AG10803 (cell line): ENCODE measurements at places on chromosomes 7 and 10.

GRCh38 chr10:62085404-62085803 lies 183.2 kb downstream of the RTKN2 start:
- DNase-seq, result no peak

DNA sequence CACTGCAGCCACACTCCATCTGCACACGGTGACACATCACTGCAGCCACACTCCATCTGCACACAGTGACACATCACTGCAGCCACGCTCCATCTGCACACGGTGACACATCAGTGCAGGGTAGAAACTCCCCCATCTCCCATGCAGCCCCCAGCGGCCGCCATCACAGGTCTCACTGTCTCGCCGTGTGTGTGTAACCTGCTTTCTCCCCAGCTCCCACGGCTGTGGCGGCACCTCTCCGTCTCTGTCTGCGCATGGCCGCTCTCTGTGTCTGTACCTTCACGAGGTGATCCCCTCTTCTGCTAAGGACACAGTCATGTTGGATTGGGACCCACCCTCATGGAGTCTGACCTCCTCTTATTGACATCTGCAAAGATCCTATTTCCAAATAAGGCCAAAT lies 527.4 kb downstream of the PTPRN2 start:
- no peak for DNase-seq

GRCh38 chr10:3876350-3876962 lies 91.4 kb upstream of the KLF6 start:
- DNase-seq, result no peak

DNA sequence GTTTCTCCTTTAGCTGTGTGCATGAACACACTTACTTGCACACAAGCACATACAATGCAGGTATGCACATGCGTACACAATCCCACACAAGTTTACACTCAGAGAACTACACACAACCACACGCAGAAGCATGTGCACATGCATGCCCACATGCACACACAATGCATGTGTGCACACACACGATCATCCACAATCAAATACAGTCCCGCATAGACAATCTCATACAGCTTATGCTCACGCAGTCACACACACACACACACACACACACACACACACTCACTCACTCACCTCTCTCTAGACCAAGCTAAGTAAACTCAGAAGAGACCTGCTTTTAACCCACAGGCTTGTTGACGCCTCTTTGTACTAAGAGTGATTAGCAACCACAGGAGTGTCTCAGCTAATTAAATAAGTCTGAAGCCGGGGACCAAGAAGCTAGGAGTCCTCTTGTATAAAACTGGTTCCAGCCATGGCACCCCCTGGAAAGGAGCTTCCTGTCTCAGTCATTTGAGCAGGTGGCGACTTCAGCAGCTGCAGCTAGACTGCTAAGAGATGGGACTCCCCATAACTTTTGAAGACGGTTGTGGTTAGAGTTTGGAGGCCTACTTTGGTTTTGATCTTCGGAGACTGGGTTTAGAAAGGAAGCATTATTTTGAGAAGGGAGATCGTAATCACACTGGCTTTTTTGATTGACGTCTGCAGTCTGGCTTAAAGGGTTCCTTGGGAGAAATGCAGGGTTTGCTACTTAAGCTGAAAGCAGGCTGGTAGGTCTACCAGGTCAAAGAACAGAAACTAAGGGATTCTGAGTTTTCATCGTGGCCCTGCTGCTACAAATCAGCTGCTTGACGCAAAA lies 82.3 kb upstream of the ADRB1 start:
- no peak for DNase-seq

GRCh38 chr10:96700374-96701099 lies 19.8 kb downstream of the PIK3AP1 start:
- no peak for DNase-seq

DNA sequence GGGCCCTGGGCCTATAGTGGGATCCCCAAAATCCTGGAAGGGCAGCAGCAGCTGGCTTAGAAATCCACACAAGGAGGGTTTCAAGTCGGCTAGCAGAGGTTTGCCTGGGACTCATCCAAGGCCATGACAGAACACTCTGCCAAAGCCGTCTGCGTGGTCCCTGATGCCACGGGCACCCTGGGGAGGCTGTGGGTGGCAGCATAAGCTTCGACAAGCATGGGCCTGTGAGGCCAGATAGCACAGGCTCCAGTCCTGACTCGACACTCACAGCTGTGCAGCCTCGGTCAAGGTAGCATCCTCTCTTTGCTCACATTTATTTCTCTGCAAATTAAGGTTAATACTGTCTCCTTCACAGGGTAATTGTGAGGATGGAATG lies 138.3 kb downstream of the JCAD start:
- no peak for DNase-seq

GRCh38 chr10:131925011-131925649 lies 24.3 kb downstream of the PPP2R2D start:
- DNase-seq, result no peak

DNA sequence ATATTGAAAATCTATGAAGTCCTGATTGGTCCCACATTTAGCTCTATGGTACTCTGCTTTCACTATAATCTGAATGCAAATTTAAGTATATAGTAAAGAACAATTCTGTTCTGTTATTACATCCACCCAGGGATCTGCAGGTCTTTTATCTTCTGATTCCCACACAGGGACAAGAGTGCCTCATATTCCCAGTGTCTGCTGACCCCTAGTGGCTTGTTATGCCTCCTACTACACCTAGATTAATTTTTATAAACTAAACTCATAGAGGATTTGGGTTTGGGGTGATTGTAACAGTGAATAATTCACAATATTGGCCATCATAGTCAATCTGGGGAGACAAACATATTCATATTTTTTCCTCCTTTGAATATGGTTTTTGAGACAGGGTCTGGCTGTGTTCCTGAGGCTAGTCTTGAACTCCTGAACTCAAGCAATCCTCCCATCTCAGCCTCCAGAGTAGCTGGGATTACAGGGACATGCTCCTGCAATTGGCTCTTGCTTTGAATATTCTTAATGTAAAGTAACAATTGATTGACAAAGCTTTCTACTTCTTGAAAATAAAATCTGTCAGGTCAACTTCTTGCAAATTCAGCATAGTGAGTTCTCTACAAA lies 282.1 kb downstream of the KCND2 start:
- DNase-seq, result peak; percentile 36

DNA sequence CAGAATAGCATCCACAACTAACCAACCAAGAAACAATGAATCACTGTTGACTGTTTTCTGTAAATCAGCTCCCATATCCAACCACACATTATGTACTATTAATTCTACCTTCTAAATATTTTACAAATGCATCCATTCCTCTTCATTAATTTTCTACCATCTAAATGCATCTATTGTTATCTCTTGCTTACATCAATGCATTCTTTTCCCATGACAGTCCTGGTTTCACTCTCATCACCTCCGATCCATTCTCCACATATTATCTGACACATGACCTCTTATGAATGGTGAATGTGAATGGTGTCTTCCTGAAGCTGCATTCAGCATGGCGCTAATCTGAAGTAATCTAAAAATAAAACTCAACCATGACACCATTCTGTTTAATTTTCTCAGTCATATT lies 153.8 kb upstream of the CALCR start:
- no peak for DNase-seq

GRCh38 chr10:29835055-29835454 lies 200.3 kb upstream of the SVIL start:
- DNase-seq, result peak; percentile 19

- no peak for DNase-seq
Observed at GRCh38 chr7:1539882-1540775, 9.6 kb downstream of the MAFK start.

DNA sequence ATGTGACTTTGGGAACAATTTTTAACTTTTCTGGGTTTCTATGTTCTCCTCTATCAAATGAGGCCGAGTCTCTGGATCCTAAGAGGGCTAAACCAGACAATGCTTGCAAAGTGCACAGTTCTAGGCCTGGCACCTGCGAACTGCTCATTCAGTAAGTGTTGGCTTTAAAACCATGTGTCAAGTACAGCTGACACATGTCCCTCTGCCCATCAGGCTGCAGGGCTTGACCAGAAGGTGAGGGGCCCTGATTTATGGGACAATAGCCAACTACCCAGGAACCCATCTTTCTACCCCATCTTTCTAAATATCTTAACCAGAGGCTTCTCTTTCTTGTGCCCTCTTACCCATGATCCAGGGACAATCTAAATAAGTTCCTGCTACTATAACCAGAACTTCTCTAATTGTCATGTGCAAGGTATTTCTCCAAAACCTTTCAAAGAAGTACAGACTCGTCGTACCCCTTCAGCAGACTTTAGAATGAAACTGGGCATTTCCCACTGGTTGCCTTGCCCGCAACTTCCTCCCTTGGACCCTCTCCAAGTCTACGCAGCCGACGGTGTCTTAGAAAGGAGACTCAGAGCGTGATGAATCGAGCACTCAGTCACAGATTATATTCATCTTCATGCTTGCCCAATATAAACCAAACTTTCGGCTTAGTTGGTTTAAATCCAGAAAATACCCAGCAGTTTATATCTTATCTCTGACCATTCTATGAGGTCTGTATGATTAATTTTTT lies 69.8 kb upstream of the STEAP1B start:
- DNase-seq, result no peak

- no peak for DNase-seq
Observed at GRCh38 chr10:3635211-3635671, 149.8 kb downstream of the KLF6 start.

- peak; percentile 90 for DNase-seq
Observed at GRCh38 chr7:28165961-28166955, 14.3 kb downstream of the JAZF1 start.

DNA sequence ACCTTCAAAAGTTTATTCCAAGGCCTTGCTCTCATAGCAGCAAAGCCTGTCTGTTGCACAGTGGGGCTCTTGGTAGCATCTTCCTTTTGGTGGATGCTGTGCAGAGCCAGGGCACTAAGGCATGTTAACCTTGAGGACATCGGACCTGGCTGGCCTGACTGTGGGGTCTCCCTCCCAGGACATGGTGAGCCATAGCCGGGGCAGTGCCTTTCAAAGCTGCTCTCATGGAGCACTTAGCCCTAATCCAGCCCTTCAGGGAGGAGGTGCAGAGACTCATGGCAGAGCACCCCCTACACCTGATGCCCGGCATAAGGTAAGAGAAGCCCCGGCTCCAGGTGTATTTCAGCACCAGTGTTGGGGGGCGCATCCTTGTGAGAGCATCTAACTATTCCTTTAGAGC lies 941.4 kb upstream of the ZNF722 start:
- no peak for DNase-seq

GRCh38 chr7:45143616-45144015 lies 14.0 kb upstream of the RAMP3 start:
- DNase-seq, result peak; percentile 22

GRCh38 chr10:67804395-67804678 lies 33.7 kb downstream of the DNAJC12 start:
- DNase-seq, result no peak

GRCh38 chr7:111529507-111530355 lies 32.6 kb downstream of the IMMP2L start:
- DNase-seq, result no peak

GRCh38 chr7:51633596-51633995 lies 317.0 kb upstream of the COBL start:
- DNase-seq, result no peak

DNA sequence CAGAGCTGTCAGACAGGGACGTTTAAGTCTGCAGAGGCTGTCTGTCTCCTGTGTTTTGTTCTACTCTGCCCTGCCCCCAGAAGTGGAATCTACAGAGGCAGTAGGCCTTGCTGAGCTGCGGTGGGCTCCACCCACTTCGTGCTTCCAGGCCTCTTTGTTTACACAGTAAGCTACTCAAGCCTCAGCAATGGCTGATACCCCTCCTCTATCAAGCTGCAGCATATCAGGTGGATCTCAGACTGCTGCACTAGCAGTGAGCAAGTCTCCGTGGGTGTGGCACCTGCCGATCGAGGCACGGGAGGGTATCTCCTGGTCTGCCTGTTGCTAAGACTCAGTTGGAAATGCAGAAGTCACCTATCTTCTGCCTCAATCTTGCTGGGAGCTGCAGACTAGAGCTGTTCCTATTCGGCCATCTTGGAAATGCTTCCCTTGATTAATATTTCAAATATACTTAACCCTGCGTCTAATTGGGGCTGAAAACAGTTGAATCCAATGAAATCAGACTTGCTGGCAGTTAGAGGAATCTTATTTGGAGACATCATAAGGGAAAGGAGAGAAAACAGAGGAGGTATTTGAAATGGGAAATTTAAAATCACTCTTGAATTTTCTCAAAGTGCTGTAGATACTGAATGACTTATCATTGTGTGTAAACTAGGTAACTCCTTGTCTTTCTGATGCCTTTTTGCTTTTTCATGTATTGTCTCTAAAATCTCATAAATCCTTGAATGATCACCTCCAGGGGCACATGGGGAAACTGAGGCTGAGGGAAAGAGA lies 13.8 kb upstream of the CYP3A5 start:
- no peak for DNase-seq

GRCh38 chr7:14374336-14374735 lies 384.9 kb upstream of the ETV1 start:
- no peak for DNase-seq

DNA sequence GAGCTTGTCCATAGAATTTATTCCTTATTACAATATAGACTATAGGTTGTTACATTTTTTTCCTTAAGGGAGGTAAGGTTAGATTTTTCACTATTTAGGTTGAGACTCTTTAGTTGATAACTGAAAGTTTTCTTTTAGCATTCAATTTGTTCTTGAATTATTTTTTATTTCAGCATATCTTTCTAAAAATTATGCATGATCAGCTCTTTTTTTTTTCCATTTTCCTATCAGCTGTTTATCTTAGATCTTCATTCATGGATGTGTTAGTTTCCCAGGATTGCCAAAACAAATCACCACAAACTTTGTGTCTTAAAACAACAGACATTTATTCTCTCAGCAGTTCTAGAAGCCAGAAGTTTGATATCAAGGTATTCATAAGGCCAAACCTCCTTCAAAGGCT lies 915.9 kb upstream of the C7orf33 start:
- DNase-seq, result no peak

DNA sequence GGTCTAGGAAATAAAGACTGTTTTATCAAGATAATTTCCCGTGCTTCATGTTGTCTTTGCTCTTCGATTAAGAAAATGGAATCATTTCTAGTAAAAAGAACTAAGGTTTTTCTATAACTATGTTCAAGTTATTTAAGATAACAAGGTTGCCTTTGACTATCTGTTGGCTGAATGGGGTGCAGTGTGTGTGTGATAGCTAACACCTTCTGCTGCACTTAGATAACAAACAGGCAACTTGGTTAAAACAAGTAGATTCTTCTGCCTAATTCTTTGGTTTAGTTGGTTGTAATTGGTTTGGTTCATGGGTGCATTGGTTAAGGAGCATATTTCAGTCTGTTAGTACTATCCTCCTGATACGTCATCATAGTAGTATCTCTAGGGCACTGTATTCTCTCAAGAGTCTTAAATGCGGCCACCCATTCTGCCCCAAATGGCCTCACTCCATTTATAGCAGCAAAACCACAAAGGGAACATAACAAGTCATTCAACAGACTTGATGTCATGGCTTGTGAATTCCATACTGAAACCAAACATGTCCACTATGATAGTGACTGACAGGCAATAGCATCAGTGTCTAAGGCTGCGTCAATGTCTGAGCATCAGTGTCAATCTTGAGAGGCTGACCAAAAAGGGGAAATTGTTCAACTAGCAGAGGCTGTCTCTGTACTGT lies 55.7 kb downstream of the CCDC3 start:
- DNase-seq, result no peak

DNA sequence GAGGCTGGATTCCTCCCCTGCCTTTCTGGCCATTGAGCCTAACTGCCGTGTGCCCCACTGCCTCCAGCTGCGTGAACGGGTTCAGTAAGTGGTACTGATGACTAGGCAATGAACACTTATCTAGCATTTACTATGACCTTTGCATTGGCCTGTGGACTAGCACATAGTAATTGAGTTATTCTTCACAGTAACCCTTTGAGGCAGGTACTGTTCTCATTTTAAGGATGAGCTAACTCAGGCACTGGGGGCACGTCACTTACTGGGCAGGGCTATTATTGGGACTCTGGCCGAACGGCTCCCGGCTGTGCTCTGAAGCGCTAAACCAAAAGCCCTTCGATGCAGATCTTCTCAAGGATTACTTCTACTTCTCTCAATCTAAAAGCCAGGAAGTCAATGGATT lies 38.3 kb downstream of the WIPF3 start:
- DNase-seq, result no peak
